NK-92 treated with Interleukin-12 subunit alpha and Interleukin-12 subunit beta, amount 100 ng/mL, for 24 hours (cell line): ENCODE measurements at places on chromosomes 4 and X.

- no peak for DNase-seq
Measured at GRCh38 chr4:73161527-73162185, 92.1 kb upstream of the COX18 start.

DNA sequence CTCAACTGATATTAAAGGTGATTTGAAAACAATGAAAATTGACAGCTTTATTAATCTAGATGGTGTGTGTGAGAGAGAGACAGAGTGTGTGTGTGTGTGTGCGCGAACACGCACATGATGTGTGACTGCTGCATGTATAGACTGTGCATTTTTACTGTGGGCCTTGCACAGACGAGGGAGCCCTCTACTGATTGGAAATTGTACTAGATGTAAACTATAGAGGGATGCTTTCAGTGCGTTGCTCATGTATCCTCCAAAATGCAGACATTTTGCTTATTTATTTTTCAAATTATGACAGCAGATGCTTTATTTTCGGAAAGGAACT, 168.4 kb upstream of the GK2 start:
- DNase-seq: no peak

DNA sequence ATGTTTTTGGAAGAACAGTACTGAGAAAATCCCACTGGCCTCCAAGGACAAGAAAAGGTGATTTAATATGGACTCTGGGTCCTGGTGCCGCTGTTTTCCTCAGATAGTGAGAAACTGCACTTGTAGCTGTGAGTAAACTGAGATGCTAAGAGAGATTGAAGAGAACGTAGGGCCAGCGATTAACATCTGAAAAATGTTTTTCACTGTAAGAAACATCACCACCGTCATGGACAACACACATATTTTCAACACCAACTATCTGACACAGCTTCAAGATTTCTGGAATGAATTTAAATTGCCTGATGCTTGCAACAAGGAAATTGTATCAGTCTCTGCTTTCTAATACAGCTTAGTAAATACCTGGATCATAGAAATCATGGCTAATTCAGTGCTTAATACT, 158.2 kb upstream of the SMIM31 start:
- DNase-seq: no peak

DNA sequence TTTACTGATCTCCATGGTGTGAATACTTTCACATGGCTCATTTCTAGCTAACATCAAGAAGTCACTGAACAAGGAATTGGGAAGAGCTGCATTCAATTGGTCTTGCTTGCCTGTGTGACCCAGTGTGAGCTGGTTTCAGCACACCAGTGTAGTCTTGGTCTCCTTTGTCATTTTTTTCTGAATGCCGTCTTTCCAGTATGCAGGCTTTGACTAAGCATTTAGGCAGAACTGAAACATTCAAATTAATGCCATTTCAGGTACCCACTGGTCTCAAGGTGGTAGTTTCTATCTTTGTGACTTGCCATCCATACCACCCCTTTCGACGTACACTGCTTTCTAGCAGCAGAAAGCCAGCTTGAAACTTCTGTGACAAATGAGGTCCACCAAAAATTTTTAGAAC, 550.5 kb upstream of the BOD1L1 start:
- no peak for DNase-seq

DNA sequence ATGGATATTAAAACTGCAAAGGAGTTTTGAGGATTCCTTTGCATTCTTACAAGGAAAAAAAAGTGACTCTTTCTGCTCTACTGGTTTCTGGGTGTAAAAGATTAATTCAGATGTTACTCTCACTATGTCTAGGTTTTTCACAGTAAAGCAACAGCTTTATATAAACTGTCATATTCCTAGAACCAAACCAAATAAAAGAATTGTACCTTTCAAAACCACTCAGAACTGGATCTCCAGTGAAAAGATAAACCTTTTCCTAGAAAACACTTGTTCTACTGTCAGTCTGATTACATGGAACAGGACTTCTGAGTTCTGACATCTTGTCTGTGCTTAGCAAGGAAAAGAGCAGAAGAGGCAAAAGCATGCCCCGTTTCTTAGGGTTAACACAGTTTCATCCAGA, 5.0 kb upstream of the PPID start:
- no peak for DNase-seq

- peak; percentile 46 for DNase-seq
Measured at GRCh38 chrX:16869393-16870094, 618 bp downstream of the RBBP7 start.

GRCh38 chr4:53706422-53707032, 115.2 kb upstream of the LNX1 start:
- DNase-seq: no peak

DNA sequence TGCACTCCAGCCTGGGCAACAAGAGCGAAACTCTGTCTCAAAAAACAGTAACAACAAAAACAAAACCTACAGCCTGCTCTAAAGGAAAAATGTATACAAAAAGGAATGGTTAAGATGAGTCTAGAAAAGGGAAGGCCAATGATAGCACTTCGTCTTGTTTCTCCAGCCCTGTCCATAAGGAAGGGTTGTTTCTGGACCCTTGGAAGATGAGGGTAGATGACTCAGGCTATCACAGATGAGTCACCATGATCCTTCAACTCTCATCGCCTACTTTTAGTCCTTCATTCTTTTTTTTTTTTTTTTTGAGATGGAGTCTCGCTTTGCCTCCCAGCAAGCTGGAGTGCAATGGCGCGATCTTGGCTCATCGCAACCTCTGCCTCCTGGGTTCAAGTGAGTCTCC, 8.8 kb downstream of the PLA2G12A start:
- DNase-seq: no peak

DNA sequence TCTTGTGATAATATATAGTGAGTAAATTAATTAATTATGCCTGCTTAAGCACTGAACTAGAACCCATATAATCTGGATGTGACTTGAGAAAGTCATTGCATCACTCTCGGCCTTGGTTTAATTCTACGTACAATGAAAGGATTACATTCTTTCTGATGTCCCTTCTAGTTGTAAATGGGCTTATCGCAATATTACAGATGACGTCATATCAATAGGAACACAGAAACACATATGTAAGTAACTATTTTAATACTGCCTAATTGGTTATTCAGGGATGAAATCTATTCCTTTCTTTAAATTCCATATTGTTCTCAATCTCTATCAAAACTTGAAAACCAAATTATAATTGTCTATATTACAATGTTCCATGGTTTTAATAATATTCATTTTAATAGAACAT, 504.6 kb downstream of the PRR32 start:
- DNase-seq: no peak

GRCh38 chr4:118350961-118351360, 1.8 kb downstream of the PRSS12 start:
- no peak for DNase-seq

GRCh38 chrX:136162827-136163570, 15.7 kb downstream of the FHL1 start:
- no peak for DNase-seq

GRCh38 chr4:165927815-165928214, 54.8 kb downstream of the TLL1 start:
- DNase-seq: no peak

- no peak for DNase-seq
Measured at GRCh38 chr4:112270640-112271421, 14.9 kb downstream of the TIFA start.

- DNase-seq: no peak
Measured at GRCh38 chr4:48681856-48682255, 98.2 kb downstream of the FRYL start.

DNA sequence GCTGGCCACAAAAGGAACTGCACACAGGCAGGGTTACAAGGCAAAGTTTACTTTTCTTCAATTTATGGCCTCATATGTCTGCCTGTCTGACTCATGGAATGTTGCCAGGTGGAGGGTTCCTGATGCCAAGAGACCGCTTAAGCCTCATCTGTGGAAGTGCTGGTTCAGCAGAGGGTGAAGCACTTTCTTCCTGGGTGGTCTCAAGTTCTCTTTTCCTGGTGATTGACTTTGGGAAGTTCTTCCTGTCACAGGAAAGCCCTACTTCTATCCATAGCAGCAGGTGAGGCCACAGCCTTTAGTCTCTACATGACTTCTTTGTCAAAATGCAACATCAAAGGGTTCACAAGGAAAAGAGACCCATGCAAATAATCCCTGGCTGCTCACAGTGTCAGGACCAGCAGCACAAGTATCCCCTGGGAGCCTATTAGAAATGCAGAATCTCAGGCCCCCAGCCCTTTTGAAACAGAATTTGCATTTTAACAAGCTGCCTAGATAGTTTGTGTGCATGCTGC, 81.4 kb upstream of the IGFBP7 start:
- no peak for DNase-seq

DNA sequence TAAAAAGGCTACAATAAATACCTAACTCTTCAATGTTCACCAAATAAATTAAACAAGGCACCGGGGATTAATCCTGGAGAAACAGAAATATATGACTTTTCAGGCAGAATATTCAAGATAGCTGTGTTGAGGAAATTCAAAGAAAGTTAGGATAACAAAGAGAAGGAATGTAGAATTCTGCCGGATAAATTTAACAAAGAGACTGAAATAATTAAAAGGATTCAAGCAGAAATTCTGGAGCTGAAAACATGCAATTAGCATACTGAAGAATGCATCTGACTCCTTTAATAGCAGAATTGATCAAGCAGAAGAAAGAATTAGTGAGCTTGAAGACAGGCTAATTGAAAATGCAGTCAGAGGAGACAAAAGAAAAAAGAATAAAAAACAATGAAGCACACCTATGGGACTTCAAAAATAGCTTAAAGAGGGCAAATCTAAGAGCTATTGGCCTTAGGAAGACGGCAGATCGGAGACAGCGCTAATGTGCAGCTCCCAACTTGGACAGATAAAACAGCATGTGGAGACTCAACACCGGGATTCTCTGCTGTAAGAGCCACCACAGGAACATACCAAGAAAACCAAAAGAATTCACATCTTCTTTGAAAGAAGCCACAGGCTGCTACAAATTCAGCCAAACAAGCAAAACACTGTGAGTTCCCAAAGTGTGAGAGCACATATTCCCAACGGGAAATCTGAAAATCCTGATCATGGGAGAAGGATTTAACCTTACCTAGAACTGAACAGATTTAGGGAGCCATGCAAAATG, 1290.9 kb downstream of the PCDH18 start:
- no peak for DNase-seq

DNA sequence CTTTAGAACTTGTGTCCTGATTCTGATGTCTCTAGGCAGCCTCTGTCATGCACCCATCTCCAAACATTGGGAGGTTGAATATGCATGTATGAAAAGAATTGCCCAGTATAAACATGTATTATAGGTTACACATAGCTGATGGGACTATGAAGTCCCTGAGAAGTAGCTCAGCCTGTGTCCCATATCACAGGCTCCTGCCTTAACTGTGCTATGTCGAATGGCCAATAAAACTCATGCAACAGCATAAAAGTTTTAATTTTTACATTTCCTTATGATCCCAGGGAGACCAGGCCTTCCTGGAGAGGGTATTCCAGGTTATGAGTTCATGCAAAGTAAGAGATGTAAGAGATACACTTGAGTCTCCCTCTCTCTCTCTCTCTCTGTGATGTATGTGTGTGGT, 217.4 kb downstream of the SHROOM3 start:
- no peak for DNase-seq

DNA sequence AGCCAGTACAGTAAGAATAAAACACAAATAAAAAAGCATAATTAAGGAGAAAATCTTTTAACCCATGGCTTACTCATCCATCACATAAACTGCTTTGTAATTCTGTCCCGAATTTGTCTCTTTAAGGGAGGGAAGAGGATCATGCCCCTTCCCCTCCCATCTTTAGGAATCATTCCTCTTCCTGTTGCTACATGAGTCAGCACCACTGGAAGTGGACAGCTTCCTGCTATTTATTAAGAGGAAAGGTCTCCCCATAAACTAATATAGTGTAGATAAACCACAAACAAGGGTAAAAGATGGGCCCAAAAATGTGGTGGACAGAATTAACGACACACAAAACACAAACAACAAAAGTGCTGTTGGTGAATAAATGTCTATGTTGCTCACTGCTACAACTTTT, 75.8 kb downstream of the PPP3CA start:
- no peak for DNase-seq

- no peak for DNase-seq
Measured at GRCh38 chr4:80422727-80423404, 87.3 kb downstream of the CFAP299 start.

- no peak for DNase-seq
Measured at GRCh38 chr4:165748321-165748720, 124.7 kb upstream of the TLL1 start.

DNA sequence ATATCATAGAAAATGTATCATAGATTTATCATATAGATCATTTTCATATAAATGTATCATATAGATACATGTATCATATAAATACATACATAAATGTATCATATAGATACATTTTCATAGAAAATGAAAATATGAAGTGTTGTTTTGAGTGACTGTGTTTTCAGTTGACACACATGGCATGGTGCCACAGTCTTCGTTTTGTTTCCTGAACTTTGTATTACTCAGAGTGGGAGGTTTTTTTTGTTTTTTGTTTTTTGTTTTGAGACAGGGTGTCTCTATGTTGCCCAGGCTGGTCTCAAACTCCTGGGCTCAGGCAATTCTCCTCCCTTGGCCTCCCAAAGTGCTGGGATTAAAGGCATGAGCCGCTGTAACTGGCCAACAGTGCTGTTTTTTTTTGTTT, 3.9 kb downstream of the RBM10 start:
- no peak for DNase-seq

- no peak for DNase-seq
Measured at GRCh38 chr4:183532821-183533220, 28.0 kb downstream of the ING2 start.

- DNase-seq: no peak
Measured at GRCh38 chr4:16337936-16338335, 111.7 kb upstream of the TAPT1 start.

GRCh38 chr4:826508-827208, 729 bp upstream of the CPLX1 start:
- no peak for DNase-seq

- DNase-seq: no peak
Measured at GRCh38 chr4:130714006-130714405, 1618.1 kb downstream of the C4orf33 start.

DNA sequence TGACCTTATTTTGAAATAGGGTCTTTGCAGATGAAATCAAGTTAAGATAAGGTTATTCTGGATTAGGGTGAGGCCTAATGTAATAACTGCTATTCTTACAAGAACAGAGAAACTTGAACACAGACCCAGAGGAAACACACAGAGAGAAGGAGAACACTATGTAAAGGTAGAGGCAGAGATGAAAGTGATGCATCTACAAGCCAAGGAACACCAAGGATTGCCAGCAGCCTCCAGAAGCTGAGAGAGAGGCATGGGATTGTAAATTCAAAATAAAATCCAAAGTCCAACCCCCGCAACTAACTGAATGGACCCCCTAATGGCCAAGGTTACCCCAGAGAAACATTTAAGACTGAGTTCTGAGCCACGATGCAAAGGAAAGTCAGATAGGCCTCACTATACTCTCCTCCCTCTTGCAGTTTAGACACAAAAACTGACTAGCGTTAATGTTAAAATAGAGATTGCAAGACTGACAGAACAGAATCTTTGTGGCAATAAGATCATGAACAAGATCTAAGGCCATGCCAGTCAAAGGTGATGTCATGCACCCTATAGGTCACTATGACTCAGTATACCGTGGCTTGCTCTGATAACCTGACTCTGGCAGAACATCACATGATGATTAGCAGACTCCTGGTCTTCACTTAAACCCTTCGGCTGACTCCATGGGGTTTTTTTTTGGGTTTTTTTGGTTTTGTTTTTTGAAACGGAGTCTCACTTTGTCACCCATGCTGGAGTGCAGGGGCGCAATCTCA, 42.9 kb downstream of the DDX60L start:
- DNase-seq: no peak

GRCh38 chrX:134542485-134542884, 82.5 kb downstream of the HPRT1 start:
- no peak for DNase-seq

GRCh38 chr4:80361329-80361900, 25.9 kb downstream of the CFAP299 start:
- no peak for DNase-seq

- no peak for DNase-seq
Measured at GRCh38 chr4:38762560-38762959, 20.2 kb downstream of the TLR10 start.
